ENCODE measurements at places on chromosomes 6 and 20. TPM values are rescaled to one million over a fixed set of nuclear protein-coding genes. Genes with fewer than 3 reads are reported as not detected.

Gene TRIM38
- total RNA-seq, result 8.6 TPM

Gene MATN4
- total RNA-seq, result 0.14 TPM

Gene CLVS2
- not detected for total RNA-seq

Gene CLIC5
- total RNA-seq, result not detected

Gene SRSF12
- total RNA-seq, result 0.34 TPM

Gene PLTP
- total RNA-seq, result 117 TPM

Gene HLA-DQA2
- total RNA-seq, result not detected

Gene NRSN1
- not detected for total RNA-seq

Gene OR2B6
- not detected for total RNA-seq

Gene OTOR
- not detected for total RNA-seq

Gene MDFI
- total RNA-seq, result 67.1 TPM

Gene C20orf144
- total RNA-seq, result under 0.01 TPM

Gene GNRH2
- total RNA-seq, result not detected

Gene TBX18
- 4.1 TPM for total RNA-seq

Gene DAAM2
- 0.07 TPM for total RNA-seq

Gene C6orf163
- 3.2 TPM for total RNA-seq

Gene DLL1
- 6.1 TPM for total RNA-seq

Gene MLN
- total RNA-seq, result not detected

Gene SLC22A23
- 69.1 TPM for total RNA-seq
